SIG-M5 (cell line): ENCODE measurements at places on chromosomes 1 and 21.
A peak's percentile ranks its signal among the peaks of the same experiment; 100 is the strongest.

GRCh38 chr1:42748021-42748420 is 8.0 kb upstream of the CLDN19 start:
- DNase-seq = no peak

- no peak for DNase-seq
Measured at GRCh38 chr1:153733970-153734369, 6.1 kb downstream of the INTS3 start.

GRCh38 chr1:64111787-64112186 is 91.6 kb upstream of the UBE2U start:
- DNase-seq = no peak

DNA sequence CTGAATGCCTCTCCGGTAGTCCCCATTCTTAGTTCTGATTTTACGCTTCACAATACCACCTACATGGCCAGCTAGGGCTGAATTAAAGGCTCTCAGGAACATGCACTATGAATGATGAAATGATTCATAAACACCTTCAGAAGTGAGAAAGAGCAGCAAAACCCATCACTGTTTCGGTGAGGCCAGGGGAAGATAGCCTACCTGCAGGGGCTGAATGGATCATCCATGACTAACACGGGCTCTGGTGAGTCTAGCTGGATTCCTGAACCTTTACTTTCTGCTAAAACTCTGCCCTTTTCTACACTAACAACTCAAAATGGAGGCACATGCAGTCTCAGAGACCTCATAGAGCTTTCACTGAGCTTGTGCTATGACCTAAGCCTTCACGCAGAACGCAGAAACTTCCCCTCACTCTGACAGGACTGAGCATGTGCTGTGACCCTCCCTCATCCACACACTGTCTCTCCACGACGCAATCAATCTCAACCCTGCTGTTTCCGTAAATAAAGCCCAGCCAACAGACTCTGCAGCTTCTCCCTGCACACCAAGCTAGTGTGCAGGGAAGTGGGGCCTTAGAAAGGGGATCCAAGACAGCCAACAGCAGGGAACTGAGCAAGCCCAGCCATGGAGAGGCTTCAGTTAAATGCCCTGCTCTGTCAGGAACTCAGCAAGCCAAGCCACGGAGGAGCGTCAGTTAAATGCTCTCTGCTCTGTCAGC is 207.8 kb downstream of the SLC45A1 start:
- peak; percentile 89 for DNase-seq

DNA sequence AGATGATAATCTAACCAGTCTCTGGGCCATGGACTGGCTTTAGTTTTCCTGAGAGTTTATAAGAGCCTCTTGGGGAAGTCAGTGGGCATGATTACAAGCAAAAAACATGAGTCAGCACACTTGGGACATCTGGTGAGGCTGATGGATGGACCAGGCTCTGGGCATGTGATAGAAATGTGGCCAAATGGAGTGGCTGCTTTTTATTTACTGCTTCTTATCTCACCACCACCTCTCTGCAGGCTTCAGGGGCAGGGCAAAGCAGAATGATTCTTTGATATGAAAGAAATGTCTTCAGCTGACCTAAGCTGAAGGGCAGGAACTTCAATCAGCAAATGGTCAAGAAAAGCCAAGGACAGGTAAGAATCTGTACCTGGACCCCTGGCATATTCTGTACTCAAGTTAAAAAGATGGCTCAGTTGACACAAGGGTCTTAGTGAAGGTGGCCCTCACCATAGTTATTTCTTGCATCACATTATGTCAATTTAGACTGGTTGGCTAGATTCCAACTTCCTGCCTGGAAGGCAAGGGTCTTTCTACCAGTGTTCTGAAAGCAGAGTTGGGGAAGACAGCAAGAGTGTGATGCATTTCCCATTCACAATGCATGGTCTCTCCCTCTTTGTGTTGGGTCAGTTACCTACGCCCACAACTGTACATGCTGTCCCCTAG is 162.8 kb downstream of the FASLG start:
- no peak for DNase-seq

- DNase-seq = no peak
Measured at GRCh38 chr1:57017200-57017599, 51.4 kb upstream of the C8B start.

- no peak for DNase-seq
Measured at GRCh38 chr1:67650061-67650460, 34.9 kb upstream of the GADD45A start.

GRCh38 chr1:245551536-245551935 is 396.8 kb downstream of the KIF26B start:
- DNase-seq = no peak

DNA sequence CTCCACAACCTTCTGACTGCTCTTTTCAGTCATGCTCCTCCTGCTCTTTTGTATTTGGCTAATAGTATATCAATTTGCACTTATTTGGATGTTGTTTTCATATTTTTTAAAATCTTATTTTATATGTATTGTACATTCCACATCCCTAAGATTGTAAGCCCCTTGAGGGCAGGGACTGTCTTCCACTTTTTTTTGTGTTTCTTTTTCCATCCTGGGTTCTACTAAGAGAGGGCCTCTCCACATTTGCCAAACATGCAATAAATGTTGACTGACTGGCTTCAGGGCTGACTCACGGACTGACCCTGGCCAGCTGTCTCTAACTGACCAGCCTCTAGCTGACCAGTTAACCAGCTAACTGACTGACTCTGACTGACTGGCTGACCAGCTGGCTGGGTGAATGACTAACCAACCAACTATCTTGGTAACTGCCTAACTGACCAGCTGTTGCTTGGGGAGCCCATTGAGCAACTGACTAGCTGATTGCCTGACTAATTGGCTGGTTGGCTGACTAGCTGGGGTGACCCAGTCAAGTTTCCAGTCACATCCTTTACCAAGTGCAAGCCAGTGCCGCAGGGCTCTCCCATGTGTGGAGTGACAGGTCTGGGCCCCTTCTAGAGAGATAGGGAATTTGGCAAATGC is 16.1 kb downstream of the CSF1 start:
- no peak for DNase-seq

DNA sequence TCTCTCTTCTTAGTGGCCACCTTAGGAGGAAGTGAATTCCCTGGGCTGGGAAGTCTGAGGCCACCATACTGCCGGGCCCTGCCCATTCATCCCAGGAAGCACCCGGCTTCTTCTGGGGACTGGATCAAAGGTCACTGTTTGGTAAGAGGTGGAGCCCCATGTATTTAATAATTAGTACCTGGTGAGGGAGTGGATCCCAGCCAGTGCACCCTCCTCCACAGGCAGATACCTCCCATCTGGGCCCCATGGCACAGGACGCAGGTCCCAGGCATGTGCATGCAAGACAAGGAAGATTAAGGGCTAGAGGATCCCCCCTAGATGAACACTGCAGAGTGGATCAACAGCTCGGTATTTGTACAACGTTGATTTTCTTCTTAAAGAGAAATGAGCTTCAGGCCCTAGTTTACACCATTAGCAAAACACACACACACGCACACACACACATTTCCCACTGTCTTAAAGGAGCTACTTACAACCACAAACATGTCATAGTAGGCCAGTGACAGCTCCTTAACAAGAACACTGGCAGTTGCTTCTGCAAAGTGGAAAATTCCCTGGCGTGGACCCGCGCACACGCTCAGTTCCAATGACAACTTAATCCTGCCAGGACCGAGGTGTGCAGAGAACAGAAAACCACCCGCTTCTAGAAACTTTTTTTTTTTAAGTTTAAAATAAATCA is 90.7 kb downstream of the MRPL37 start:
- no peak for DNase-seq

- DNase-seq = no peak
Measured at GRCh38 chr1:203672346-203672745, 45.7 kb downstream of the ATP2B4 start.

- no peak for DNase-seq
Measured at GRCh38 chr1:978835-979743, 2.8 kb downstream of the PERM1 start.

GRCh38 chr1:158056498-158056897 is 63.1 kb downstream of the KIRREL1 start:
- no peak for DNase-seq

- DNase-seq = no peak
Measured at GRCh38 chr21:42153046-42153686, 65.8 kb upstream of the ABCG1 start.

DNA sequence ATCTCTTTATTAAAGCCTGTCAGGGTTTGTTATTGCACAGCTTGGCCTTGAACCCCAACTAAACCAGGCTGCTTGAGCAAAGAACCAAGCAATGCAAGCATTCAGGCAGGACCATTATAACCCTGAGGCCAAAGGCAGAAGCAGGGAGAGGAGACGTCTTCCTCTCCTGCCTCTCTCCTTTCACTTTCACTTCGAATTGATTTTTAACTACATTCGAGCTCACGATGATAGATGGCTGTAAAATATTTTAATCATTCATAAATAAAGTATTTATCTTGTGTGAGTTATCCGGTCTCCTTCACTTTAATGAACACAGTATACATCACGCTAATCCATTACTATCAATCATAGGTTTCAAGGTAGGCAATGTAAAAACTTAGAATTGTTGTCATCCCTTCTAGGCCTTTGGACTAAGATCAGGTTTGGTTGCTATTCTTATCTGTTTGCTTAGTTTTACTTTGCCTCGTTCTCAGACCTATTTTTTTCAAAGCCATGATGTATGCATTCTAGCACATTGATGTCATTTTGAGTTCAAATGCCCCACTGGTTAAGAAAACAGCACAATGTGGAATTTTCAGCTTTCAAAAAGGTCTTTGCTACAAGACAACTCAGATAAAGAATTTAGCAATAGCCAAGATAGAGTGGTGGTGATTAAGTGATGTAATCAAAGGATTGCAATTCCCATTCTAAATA is 480.2 kb upstream of the RUNX1 start:
- DNase-seq = no peak

- no peak for DNase-seq
Measured at GRCh38 chr1:22710701-22711049, at the start of gene EPHB2. Gene EPHB2, plus strand, starts transcription at chr1:22710839. Its CDS starts 144 bp downstream, at chr1:22710983.

GRCh38 chr21:29318354-29318753 is 19.6 kb downstream of the BACH1 start:
- no peak for DNase-seq

DNA sequence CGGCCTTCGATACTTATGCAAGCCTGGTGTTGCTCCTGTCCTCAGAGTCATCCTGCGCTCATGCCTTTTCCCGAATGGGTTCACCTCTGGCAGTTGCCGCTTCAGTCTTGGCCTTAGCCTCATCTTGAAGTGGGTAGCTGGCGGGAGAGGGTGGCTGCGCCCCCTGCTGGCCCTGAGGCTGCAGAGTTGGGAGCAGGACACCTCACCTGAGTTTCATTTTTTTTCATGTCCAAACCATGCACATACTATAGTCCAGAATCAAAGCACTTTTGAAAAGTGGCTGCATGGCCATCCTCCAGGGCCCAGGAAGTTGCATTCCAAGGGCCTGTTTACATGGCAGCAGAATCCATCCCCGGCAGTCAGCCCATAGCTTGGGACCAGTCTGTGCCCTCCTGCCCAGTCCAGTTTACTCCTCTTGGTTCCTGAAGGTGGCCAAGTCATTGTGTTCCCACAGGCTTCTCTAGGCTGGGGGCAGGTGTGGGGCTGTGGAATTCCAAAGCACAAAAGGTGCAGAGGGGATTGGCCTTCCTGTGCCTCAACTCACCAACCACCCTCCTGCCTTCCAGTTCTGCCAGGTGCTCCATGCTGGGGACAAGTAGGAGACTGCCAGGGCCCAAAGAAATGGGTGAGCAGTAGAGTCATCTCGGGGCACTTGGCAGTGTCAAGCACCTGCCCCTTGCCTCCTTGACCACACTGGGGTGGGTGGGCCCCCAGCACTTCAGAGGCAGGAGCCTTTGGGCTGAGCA is 44.0 kb downstream of the YARS1 start:
- no peak for DNase-seq
